NCI-H2029 (cell line): ENCODE measurements at places on chromosomes 5 and 9.
A peak's percentile ranks its signal among the peaks of the same experiment; 100 is the strongest.

DNA sequence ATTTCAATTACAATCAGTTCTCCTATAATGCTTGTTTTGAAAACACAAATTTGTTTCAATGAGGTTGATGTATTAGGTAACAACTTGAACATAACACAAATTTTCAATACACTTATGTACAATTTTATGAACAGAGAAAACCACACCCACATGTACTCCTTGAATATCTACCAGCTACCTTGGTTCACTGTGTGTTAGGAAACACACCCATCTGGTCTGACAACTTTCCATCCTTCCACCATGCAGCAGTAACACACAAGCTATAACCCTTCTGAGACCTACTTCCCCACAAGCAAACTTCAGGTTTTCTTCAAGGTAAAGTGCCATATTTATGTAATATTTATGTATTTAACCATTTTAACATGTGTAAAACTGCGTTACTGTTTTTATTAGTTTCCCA is 36.4 kb upstream of the UBQLN1 start:
- DNase-seq = no peak

DNA sequence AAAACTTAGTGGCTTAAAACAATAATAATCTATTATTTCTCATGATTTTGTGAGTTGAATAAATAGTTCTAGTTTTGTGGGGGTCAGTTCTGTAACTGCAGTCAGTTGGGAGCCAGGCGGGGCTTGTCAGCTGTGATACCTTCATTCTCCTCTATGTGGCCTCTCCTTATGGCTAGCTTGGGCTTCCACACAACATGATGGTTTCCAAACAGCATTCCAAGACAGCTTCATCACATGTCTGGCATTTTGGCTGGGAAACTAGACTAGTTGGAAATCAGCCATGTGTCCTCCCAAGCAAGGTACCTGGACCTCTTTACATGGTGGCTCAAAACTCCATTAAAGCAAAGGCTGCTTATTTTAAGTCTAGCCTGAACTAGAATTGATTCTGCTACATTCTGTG is 61.4 kb upstream of the RANBP3L start:
- DNase-seq = no peak

DNA sequence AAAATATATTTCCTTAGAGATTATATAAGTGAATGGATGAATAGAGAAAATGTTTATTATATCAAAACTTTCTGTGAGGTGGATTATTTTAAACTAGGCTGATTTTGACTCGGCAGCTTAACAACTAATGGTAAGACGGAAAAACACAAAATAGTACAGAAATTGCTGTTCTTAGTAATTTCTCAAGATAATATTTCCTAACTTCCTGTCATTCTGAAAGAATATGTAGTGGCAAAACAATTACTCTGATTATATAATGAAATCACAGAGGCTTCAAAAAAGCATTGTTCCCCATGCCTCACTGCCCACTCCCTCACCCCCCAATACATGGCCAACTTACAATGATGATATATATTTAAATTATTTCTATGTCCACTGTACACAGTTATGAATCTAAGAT is 85.4 kb downstream of the YTHDC2 start:
- DNase-seq = no peak

DNA sequence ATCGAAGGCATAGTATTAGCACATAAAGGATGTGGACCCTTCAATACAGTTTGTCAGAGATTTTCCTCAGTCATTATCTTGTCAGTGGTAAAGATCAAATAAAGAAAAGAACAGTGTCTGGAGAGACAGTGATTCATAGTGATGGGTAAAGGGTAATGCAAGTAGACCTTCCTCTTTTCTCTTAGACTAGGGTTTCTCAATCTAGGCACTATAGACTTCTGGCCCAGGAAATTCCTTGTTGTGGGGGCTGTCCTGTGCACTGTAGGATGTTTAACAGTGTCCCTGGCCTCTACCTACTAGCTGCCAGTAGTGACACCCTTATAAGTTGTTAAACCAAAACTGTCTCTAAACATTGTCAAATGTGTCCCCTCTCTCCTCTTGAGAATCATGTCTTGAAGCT is 6.9 kb downstream of the CAMK4 start:
- no peak for DNase-seq

GRCh38 chr5:173689171-173689736 is 72.8 kb upstream of the BOD1 start:
- DNase-seq = no peak

DNA sequence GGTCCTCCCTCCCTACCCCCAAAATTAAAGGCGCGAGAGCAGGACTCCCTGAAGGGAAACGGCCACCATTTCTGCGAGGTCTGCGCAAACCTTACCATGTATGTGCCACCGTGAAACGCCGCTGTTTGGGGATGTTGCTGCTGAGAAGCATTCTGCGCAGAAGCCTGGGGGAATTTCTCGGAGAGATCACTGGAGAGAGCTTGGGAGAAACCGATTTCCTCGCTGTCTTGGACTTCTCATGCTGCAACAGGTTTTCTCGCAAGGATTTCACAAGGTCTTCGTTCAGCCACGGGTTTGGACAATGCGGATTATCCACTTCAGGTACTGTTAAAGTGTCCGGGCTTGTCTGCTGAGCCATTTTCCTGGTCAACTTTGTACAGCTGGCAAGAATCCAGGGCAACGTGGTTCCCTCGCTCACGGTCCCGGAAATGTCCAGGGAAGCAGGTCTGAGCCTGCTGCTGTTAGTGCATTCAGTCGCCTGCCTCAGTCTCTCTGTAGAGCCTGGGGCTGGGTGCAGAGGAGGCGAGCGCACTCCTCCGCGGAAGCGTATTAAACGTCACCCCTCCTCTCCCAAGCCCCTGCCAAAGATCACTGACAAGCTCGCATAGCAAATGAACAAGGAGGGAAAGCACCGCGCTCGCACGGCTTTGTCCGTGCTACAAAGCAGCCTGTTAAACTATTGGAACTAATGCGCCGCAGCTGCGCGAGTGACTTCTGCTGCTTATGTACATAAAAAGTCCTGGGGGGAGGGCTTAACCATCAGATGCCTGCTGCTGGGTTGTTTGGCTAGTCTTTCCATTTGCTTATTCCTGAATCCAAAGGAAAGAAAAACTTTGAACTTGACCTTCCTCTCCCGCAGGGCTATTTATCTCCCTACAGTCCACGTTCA is 125.1 kb downstream of the PDE4D start:
- DNase-seq = peak; percentile 77

DNA sequence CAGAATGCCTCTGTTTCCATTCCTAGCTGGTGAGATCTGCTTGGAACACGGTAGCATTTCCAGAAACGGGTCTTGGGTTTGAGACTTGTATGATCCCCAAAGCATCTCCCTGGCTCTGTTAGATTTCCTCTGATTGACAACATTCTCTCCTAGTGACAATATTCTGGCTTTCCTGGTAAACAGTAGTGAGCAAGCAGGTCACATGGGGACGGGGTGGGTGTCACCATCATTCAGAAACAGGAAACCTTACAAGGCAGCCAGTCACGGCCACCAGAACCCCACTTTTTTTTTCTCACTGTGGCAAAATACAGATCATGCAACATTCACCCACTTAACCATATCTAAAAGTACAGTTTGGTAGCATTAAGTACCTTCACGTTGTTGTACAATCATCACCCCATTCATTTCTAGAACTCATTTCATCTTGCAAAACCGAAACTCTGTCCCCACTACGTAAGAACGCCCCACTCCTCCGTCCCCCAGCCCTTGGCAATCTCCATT is 90.1 kb upstream of the LMX1B start:
- DNase-seq = no peak

GRCh38 chr5:92941806-92942205 is 639.2 kb downstream of the NR2F1-AS1 start:
- no peak for DNase-seq

GRCh38 chr5:174337276-174338184 is 292.0 kb downstream of the NSG2 start:
- no peak for DNase-seq

DNA sequence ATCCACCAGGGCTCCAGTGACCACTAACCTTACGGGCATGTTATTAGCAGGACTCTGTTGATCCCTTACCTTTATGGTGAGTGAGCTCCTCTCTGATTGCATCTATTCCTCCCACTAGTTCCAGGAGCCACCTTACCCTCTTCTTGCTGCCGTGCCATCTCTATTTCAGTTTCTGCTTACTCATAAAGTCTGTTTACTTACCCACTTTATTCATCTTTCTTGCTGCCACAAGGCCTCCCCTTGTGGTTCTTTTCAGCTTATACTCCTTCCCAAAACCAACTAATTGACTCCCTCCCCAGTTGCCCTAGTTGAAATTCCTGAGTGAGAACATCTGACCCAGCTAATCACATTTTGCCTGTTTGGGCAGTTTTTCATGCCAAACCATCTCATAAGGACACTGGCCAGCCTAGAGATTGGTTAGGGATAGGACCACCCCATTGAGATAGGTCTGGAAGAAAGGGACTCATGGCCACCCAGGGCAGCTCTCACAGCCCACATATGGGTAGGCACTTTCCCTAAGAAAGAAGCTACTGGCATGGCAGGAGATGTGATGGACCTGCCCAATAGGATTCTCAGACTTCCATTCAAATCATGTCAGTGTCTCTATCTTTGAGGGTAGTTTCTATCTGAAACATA is 412.7 kb downstream of the EFNA5 start:
- no peak for DNase-seq

GRCh38 chr5:168920019-168920810 is 341.0 kb upstream of the PANK3 start:
- no peak for DNase-seq

DNA sequence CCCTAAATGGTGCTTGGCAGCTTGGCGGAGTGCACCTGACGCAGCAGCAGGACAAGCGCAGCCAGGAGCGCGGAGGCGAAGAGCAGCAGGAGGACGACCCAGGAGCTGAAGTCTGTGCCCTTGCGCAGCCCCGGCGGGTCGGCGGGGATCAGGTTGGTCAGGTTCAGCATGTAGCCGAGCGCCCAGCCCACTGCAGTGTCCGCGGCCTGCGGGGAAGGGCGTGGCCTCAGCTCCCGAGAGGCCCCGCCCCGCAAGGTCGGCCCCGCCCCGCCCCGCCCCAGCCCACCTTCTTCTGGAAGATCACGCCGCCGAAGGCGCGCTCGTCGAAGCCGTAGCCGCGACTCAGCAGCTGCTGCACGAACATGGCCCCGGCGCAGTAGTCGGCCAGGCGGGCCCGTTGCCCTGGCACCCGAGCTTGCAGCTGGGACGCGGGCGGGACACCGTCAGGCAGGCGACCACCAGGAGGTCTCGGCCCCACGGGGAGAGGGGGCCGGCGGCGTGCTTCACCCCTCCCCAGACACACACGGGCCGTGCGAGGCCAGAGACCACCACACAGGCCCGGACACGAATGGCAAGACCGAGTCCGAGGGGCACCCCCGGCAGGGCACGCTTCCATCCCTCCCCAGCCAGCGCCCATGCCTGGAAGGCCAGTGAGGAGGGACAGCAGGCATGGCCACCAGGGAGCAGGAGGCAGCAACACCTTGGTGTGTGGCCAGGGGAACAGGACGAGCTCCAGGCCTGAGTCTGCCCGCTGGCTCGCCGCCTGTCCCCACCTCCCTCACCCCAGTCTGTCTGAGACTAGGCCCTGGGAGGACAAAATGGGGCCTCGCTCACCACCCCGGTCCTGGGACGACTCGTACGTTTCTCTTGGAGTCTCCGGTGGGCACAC is 2.9 kb upstream of the NPDC1 start:
- DNase-seq = peak; percentile 45

GRCh38 chr5:89397096-89397495 is 514.1 kb upstream of the MEF2C start:
- no peak for DNase-seq

DNA sequence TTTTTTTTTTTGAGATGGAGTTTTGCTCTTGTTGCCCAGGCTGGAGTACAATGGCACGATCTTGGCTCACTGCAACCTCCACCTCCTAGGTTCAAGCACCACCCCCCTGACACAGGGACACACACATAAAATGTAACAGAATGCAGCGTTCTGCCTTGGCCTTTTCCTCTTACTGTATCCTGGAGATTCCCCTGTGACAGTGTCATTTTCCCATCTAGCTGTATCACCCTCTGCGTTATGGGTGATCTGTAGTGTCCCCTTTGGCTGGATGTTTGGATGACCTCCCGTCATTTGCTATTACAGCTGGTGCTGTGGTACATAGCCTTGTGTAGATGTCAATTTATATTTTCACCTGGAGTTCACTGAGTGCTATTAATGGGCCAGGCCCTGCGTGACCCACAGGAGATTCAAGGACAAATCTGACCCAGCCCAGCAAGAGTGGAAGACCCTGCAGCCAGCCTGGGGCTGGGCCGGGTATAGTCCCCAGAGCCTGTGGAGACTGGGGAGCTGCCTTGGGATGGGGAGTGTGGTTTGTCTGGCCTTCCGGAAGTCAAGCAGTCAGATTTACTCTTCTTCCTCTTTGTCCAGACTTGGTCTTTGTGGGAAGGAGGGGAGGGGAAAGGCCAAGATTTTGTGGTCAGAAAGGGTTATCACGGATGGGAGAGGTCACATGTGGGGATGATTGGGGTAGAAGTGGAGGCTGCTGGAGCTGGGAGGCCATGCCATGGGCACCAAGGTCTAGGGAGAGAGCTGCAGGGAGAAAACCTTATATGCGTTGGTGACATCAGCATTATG is 43.6 kb downstream of the ERGIC1 start:
- no peak for DNase-seq

DNA sequence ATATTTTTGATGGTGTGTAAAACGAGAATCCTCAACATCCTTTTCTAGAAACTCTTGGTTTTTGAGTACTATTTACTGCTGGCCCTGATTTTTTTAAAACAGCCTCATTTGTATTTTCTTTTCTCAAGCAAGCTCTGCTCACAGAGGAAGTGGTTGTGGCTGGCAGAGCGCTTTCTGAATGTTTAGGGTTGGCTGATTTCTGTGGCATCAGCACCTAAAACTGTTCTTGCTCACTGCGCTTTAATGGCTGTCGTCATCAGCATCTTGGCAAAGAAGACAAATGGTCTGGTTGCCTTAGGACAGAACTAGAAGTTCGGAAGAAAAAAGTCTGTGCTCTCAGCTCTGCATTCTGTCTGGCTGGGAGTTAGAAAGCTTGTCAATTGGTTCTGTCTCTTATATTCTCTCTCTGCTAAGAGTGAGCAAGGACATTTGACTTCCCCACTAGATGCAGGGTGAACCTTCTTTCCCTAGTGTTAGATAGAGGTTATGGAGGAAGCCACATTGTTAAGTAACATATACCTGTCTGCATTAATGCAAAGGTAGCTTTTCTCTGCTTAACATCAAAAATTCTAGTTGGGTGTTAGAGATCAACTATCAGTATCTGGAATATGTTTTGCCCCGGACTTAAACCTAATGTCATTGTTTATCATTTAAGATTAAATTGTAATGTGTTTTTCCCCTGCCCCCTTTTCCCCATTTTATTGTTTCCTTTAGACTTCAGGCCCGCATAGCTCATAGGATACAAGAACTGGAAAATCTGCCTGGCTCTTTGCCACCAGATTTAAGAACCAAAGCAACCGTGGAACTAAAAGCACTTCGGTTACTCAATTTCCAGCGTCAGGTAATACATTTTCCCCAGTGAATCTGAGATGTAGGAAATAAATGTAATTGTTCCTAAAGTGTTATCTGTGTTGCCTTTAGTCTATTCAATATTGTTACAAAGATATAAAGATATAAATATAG is 39.0 kb downstream of the SMARCA2 start:
- no peak for DNase-seq

- DNase-seq = peak; percentile 45
Measured at GRCh38 chr5:57221049-57221568, 47.2 kb downstream of the GPBP1 start.
